ENCODE measurements at places on chromosomes 16 and 17.

- DNase-seq, result no peak
These were observed 7.1 kb downstream of the ZFHX3 start for GRCh38 chr16:73040735-73041402.

GRCh38 chr16:85173146-85173980, 61.1 kb upstream of the CIBAR2 start:
- DNase-seq, result peak; percentile 78

- DNase-seq, result no peak
These were observed 4.5 kb downstream of the ATMIN start for GRCh38 chr16:81040131-81040530.

- no peak for DNase-seq
These were observed 74.2 kb downstream of the VPS53 start for GRCh38 chr17:640436-640835.

- DNase-seq, result no peak
These were observed 4.3 kb downstream of the RNF43 start for GRCh38 chr17:58412961-58413586.

GRCh38 chr16:70770626-70771552, 30.1 kb downstream of the VAC14 start:
- DNase-seq, result no peak

- no peak for DNase-seq
These were observed 144.8 kb upstream of the RPH3AL start for GRCh38 chr17:497241-498034.

DNA sequence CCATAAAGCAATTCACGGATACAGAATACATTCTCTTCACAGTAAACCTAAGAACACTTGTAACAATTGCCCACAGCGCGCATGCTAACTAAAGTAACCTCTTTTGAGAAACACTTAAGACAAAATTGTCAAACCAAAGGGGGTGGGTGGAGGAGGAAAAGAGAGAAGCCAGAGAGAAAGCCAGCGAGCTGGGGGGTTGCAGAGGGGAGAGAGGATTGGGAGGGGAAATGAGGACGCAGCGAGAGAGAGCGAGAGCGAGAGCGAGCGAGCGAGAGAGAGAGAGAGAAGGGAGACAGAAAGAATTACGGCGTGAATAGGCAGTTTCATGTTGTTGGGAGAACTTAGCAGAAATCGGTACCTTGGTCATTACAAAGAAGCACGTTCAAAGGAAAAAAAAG, 1.6 kb upstream of the HOXB7 start:
- DNase-seq, result no peak

DNA sequence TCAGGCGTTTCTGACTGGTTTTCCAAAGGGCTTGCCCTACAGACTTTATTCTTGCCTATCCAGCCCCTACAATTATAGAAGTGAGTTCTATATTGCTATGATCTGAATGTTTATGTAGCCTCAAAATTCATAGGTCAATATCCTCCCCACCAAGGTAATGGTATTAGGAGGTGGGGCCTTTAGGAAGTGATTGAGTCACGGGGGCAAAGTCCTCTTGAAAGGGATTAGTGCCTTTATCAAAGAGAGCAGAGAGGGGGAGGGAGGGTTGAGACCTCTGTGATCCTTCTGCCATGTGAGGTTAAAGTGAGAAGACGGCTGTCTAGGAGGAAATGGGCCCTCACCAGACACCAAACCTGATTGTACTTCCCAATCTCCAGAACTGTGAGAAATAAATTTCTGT, 931 bp upstream of the CPHXL start:
- no peak for DNase-seq

DNA sequence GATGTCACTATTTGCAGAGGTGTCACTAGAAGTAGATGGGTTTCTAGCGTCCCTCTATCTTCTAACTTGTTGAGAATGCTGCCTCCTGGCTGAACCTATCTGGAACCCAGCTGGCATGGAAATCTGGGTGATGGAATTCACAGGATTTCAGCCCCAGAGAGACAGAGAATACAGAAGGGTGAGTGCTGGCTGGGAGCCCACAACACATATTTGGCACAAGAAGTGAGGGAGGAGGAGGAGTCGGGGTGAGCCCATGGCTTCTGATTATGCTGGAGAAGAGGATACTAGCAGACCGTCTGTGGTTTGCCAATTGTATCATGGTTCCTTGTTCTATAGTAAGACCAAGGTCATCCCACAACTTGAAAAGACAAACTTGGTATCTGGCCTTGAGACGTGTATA, 557.8 kb upstream of the SALL1 start:
- DNase-seq, result no peak

DNA sequence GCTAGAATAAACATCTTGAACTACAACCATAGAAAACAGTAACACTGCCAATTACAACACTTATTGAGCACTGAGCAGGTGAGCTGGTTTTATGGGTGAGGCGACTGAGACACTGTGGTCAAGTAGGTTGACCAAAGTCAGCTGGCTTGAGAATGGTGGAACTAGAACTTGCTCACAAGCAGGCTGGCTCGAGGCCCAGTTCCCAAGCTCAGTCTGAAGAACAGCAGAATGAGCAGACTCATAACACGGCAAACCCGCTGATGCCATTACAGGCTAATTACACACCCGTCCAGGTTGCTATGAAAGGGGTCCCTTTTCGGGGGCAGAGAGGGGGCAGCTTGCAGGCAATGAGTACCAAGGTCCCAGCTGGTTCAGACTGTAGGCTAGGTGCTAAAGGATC, 6.5 kb downstream of the ZZEF1 start:
- no peak for DNase-seq

DNA sequence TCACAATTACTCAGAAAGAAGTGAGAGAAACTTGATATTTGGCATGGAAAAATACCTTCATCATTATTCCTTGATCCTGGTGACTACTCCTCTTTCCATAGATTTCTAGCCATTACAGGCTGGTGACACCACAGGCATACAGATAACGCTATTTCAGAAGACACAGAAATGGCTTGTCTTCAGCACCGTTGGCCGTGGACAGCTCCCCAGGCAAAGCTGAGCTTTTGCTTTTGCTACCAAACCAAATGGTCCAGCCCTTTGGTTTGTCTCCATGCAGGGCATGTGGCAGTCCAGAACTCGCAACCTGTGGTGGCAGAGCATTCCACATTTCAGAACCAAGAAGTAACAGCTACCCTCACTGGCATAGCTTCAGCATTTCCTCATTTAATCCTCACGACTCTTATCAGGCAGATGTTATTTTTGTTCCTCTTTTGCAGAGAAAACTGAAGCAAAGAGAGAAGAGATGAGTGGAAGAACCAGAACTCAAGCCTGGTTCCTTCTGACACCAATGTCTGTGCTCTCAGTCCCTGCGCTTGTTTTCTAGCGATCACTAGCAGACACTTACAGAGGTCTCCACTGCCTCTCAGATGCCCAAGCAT, 55.5 kb downstream of the HS3ST4 start:
- no peak for DNase-seq

DNA sequence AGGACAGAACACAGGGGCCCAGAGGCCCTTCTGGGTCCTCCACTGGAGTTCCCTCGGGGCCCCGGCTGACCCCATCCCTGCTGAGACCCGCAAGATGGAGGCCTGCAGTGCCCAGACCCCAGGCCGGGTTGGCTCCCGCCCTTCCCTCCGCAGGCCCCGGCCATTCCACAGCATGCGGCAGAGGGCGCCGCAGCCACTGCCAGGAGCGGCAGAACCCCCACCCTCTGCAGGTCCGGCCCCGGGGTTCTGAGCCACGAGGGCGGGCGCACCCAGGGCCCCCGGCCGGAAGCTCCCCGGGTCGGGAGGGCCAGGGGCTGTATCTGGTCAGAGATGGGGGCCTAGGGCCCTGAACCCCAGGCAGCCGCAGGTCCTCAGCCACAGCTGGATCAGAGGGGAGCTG, 2.4 kb upstream of the PERCC1 start:
- no peak for DNase-seq

- peak; percentile 59 for DNase-seq
These were observed 78.9 kb downstream of the CNGB1 start for GRCh38 chr16:57892041-57892440.

DNA sequence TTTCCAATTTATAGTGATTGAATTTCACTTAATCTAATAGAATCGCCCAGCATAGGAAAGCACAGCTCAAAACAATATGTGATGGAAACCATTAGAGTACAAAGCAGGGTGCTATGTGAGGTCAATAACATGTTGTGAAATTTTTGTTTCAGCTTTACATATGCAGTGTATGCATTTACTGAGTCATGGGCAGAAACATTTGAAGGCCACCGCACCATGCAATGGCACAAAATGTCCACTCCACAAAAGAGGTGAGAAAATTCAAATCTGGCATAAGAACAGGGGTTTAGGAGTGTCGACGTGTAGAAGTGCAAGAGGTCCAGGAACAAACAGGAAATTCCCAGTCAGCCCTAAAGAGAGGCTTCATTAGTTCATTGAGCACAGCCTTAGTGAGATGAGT, 131.2 kb downstream of the ANKFN1 start:
- no peak for DNase-seq
